ENCODE measurements at places on chromosomes 3 and 15.

DNA sequence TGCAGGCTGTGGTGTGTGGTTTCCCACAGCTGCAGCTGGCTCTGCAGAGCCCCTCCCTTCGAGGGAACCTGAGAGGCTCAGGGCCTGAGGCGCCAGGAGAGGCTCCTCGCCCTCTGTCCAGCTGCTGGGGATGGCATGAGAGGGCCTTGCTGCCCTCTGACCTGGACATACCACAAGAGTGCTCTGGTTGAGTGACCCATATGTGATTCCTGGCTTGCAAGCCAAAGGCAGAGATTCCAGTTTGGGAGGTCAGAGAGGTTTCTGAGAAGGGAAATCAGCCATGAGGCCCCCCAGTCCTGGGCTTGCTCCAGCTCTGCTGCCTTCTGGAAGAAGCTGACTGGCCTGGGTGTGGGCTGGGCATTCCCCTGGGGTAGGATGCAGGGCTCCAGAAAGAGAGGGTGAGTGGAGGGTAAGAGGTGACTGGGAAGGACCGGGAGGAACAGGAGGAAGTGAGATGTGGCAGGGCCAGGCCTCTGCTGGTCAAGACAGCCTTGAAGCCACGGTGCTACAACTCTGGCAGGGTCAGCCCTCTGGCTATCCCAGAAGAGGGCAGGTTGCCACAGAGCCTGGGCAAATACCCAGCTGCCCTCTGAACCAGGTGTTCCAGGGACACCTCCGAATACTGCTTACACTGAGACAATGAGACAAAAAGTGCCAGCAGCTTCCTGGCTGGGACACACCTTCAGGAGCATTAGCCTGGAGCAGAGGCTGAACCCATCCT, 16.0 kb upstream of the SRP14 start:
- DNase-seq = no peak

GRCh38 chr3:161043336-161044035, 61.7 kb downstream of the B3GALNT1 start:
- no peak for DNase-seq

GRCh38 chr3:35733341-35733740, 94.0 kb downstream of the ARPP21 start:
- DNase-seq = no peak

DNA sequence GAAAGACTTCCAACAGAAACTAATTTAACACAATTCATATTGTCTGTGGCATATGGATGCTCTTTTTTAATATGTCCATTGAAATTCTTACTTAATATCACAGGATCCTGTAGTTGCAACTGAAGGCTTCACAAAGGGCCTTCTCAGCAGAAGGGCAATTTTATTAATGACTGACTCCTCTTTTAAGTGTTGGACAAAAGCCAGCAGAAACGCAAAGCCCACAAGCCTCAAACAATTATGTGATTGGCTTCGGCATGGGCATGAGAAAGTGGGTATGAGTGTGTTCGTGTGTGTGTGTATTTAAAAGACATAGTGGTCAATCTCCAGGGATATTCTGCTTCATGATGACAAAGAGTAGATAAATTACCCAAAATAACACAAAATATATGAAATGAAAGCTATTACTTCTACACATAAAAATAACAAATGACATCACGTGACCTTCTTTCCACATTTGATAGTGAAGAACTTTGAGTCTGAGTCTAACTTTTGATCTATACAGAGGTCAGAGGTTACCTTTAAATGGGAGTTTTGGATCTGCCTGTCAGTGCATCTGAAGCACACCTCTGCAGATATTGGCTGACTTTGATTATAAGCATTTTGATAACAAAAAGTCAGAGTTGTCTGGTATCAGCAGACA, 496.9 kb downstream of the CADM2 start:
- no peak for DNase-seq

GRCh38 chr3:40753951-40754350, 229.2 kb downstream of the ZNF621 start:
- DNase-seq = no peak

- no peak for DNase-seq
Measured at GRCh38 chr3:86147119-86147518, 843.8 kb downstream of the VGLL3 start.

DNA sequence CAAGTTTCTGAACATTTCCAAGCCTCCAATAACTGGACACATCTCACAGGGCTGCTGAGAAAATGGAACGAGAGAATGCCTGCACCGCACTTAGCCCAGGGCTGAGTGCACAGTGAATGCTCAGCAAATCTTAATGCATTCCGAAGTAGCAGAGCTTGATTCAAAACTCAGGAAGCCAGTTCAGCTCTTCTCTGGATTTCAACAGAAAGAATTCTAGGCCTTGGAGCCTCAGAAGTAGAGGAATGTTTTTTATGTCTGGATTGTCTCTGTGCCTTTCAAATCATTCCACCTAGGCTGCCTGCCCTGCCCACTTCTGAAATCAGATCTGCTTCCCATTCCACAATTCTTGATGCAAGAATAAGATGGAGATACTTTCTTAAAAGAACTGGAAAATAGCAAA, 9.6 kb upstream of the FOXP1 start:
- DNase-seq = no peak

DNA sequence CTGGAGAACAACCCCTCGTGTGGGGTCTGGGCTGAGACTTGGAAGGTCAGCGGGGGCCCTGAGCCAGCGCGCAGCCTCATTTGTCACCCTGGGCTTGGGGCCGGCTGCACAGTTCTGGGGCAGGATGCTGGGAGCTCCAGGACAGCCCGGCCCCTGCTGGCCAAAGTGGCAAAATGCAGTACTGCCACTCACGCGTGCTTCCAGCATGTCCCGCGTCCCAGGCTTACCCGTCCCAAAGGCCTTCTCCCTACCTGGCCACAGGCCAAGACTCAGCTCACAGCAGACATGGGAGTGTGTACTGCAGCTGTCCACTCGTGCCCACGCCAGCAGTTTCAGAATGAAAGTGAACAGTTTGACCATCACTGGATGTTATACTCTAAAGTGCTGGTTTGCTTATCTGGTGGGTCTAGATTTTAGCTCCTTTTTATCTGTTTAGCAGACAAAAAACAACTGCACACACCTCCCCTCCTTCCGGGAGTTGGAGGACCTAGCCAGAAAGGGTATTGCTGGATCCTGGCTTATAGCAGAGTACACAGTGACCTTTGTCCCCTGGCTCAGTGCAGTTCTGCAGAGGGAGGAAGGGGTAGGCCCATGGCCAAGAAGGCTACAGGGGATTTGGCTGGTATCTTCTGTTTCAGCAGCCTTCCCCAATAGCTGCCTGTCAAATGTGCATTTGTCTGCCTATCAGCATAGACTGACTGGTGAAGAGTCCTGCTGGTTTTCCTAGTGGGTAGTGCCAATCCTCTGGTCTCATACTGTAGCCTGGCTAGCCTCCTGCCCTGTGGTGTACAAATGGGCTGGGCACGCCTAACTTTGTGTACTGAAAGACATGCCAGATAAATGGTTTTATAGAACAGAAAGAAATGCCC, 23.2 kb upstream of the IP6K2 start:
- no peak for DNase-seq

GRCh38 chr3:52537165-52537620, 788 bp downstream of the UQCC5 start:
- DNase-seq = no peak

- DNase-seq = no peak
Measured at GRCh38 chr15:40468898-40469331, 1.9 kb upstream of the CHST14 start.

DNA sequence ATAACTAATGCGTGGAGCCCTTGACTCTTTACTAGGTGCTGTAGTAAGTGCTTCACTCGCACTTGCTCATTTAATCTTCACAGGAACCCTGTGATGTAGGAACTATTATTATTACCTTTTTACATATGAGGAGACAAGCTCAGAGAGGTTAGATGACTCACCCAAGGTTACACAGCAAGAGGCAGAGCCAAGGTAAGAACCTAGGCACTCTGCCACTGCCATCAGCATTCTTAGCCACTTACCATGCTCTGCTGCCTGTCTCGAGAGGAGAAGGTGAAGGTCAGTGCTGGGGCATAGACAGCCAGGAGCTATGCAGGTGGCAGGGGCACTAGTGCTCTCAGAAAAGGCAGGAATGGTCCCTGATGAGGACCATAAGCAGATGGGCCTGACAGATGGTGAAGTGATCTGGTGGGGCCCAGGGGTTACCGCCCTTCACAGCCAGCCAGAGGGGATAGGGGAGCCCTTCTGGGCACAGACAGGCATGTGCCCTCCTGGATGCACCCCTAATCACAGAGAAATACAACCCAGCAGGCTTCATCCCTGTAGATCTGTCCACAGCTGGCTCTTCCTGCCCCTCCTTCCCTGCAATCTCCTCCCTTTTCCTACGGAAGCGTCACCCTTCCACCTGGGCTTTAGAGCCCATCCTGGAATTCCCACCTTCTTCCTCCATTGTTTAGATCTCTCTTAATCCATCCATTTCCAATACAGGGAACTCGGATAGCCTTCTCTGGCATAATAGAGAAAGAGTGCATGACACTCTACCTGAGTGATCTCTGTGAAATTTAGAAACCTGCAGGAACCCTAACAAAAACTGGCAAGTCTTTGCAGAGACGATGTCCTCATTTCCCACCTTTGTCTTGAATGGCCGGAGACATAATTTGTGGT, 26.9 kb downstream of the ABTB1 start:
- DNase-seq = no peak

- no peak for DNase-seq
Measured at GRCh38 chr15:37122703-37123102, 22.4 kb upstream of the MEIS2 start.

DNA sequence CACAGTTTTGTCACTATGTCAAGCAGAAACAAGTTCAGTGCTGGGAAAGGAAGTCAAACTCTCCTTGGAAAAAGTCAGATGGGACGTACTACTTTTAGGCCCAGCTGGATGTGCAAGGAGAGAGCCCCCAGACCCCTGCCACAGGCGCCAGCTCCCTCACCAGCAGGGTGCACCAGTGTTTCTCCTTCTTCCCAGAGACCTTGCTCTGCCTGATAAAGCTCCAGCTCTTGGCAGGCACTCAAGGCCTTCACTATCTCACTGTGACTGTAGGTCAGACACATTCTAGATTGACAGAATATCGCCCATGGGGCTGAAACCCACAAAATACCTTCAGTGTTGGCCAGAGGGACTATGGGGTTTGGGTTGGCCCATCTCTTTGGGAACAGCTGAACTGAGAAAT, 54.8 kb upstream of the CHRNB4 start:
- DNase-seq = no peak

- DNase-seq = no peak
Measured at GRCh38 chr15:32840507-32841245, 122.9 kb downstream of the GREM1 start.

GRCh38 chr15:43989938-43990337, 163.1 kb downstream of the WDR76 start:
- DNase-seq = no peak

- DNase-seq = no peak
Measured at GRCh38 chr3:291028-291427, 94.5 kb downstream of the CHL1 start.

DNA sequence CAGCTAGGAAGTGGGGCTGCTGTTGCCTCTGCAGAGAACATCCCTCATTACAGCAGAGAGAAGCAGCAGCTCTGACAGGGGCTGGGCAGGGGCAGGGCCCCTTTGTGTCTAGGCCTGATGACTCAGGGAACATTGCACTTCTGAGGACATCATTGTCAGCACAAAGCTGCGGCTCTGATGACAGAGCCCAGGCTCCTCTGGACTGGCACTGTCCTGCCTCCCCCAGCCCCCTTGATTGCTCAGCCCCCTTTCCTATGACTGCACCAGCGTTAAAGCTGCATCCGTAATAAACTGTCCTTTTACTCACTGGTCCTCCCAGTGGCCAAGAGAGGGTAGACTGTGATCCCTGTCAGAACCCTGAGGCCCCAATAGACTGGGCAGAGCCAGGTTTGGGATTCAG, 18.3 kb downstream of the TRH start:
- DNase-seq = no peak

- DNase-seq = no peak
Measured at GRCh38 chr15:95152741-95153140, 921.4 kb downstream of the MCTP2 start.

- DNase-seq = no peak
Measured at GRCh38 chr3:51389423-51390183, 1.5 kb upstream of the RBM15B start.
